ENCODE measurements at places on chromosomes 12 and 14. TPM values are rescaled to one million over a fixed set of nuclear protein-coding genes. Genes with fewer than 3 reads are reported as not detected.

ASPG gene
- total RNA-seq, result 7.5 TPM

ESR2 gene
- 0.42 TPM for total RNA-seq

SDSL gene
- 14.2 TPM for total RNA-seq

TESPA1 gene
- 0.82 TPM for total RNA-seq

KLRC1 gene
- total RNA-seq, result 1.0 TPM

TBX5 gene
- not detected for total RNA-seq

RFX4 gene
- total RNA-seq, result not detected

Data from colonic mucosa (tissue), 4 donors.